Prostate gland (tissue), 2 donors: ENCODE measurements at places on chromosomes 5 and 9.

DNA sequence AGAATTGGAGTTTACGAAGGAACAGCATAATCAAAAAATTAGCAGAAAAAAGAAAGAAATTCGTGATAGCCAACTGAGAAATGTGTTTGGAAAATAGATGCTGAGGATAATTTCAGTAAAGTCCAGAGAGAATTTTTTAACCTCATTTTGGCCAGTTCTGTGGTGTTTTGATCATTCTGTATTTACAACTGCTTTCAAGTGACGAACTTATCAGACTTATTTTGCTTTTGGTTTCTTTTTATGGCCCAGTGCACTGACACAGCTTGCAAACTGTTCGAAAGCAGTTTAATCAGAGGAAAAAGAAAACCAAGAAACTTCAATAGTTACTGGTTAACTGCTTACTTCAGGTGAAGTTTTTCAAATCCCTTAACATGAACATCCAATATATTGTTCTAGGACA is 1.9 kb downstream of the SDHA start:
- no peak for DNase-seq

DNA sequence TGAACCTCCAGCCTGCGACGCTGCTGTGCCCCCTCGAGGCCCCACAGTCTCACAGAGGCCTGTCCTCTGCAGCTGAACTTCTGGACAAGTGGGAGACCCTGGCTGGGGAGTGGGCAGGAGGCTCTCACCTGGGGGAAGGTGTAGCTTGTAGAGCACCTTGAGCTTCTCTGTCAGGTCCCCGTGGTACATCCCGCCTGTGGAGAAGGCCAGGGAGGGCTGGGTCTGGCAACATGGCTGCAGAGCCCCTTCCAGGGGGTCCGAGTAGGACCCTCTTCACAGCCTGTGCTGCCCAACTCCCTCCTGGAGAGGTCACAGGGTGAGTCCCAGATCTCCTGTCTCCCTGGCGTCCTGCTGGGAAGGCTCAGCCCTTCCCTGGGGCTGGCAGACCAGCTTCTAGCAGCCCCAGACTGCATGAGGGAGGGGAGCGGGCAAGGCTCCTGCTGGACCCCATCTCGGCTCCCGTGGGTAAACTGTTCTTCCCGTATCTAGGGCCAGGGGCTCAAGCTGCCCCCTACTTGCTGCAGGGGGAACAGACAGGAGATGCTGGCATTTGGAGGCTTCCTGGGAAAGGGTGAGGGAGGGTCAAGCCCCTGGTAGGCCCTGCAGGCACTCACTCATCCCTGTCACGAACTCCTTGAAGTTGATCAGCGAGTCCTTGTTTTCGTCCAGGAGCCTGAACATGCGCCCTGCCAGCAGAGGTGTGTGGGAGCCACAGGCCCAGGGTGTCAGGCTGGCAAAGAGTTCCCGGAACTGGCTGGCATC is 11.2 kb upstream of the MRNIP start:
- DNase-seq, result no peak

DNA sequence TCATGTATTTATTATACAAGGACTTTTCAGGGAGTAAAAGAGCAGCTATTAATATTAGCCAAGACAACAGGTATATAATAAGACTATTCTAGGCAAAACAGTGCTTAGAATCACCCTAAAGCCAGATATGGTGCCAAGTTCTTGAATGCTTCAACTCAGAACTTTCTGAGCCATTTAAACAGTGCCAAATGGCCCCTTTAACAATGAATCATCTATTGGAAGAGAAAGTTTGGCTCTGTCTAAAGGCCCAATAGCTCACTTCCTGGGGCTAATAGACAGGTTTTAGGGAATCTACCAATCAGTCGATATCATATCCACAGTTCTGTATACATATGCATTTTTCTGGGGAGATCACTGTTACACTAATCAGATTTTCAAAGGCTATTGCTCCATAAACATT is 42.9 kb downstream of the ZNF474 start:
- DNase-seq, result no peak

GRCh38 chr5:140630292-140631035 is 2.5 kb downstream of the CD14 start:
- no peak for DNase-seq

GRCh38 chr9:77488439-77489126 is 159.5 kb downstream of the GNA14 start:
- DNase-seq, result no peak

DNA sequence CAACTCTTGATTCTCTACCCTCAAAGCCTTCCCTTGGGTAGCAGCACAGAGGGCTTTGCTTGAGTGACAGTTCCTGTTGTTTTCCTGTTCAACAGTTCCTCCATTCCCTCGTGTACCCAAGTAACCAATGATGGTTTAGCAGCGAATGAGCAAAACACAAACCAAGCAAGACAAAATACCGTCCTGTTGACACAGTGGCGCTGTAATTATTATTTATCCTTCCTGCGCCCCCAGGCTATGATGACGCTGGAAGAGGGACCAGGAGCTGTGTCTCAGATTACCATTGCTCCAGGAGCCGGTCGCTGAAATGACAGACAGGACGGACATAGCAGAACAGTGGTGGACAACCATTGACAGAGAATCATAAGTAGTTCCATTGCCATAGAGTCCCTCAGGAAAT is 154.8 kb downstream of the GADD45G start:
- DNase-seq, result no peak

DNA sequence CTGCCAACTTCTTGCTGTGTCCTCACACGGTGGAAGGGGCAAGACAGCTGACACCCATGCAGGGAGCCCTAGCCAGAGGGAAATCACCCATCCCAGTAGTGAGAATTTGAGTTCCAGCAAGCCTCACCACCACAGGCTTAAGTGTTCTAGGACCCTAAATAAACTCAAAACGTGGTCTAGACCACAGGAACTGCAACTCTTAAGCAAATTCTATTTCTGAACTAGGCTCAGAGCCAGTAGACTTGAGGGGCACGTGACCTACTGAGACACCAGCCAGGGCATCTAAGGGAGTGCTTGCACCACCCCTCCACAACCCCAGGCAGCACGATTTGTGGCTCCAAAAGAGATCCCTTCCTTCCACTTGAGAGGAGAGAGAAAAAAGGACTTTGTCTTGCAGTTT is 96.0 kb upstream of the PHF24 start:
- no peak for DNase-seq

DNA sequence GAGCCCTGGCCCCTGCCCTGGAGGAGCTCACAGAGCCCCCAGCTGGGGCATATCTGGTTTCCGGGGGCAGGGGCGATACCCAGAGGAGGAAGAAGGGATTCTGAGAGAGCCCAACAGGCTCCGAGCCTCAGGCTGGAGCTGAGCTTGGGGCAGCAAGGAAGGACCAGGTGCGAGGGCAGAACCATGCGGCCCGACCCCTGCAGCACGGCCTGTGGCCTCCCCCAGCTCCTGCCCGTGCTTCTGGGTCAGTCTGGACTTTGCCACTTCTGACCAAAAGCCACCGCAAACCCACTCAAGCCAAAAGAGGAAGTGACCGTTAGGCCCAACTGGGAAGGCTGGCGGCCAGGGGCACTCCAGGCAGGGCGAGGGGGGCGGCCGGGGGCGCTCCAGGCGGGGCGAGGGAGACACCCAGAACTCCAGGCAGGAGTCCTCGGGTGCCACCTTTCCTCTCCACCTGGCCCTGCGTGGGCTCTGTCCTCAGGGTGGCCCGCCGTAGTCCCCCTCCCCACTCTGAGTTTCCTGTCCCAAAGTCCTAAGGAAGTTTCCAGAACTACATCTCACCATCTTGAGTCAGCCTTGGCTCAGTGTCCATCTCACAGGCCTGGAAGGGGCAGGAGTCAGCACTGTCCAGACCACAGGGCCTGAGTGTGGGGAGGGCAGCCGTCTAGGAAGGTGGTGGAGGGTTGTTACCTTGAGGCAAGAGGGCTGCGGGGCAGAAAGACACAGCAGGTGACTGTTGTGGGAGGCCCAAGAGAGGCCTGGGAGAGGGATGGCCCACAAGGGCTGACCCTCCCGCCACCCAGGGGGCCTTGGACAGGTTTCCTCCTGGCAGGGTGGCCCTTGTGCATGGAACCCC is 946 bp upstream of the LTC4S start:
- no peak for DNase-seq

DNA sequence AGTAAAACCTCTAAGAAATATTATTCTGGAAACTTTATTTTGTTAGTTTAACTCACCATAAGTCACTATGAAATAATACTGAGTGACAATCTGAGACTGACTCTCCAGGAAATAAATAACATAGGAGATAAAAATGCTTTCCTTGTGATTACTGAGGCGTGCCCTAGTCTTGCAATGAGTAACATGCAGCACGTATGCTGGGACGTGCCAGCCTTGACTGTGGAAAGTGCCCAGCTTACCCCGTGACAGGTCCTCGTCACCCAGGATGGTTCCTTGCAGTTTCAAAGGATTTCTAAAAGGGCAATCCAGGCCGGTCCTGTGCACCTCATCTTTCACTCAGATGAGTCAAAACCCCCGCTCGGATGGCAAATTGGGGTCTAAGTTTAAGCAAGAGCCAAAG is 720.8 kb upstream of the ADAMTS16 start:
- DNase-seq, result no peak

GRCh38 chr5:127308945-127309344 is 18.3 kb downstream of the MEGF10 start:
- DNase-seq, result no peak

- DNase-seq, result no peak
These were observed 408.1 kb downstream of the MAT2B start for GRCh38 chr5:163913548-163913947.
